ENCODE measurements at places on chromosomes 5 and 9. TPM values are rescaled to one million over a fixed set of nuclear protein-coding genes. Genes with fewer than 3 reads are reported as not detected.

DNA sequence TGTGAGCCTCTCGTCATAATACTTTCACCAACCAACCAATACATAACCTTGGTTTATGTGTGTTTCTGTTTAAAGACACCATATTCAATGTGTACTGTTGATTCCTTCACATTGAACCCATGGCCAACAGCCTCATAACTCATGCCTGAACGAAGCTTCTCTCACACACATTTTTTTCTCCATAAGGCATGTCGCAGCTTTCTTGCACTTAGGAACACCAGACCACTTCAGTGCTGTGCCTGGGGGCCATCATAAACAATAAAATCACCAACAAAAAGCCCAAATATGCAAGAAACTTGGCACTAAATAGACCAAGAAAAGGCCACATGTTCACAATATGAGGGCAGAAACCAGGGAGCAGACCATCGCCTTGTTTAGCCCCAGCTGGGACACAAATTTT is 192.2 kb downstream of the ROR2 start:
- no peak for DNase-seq

DNA sequence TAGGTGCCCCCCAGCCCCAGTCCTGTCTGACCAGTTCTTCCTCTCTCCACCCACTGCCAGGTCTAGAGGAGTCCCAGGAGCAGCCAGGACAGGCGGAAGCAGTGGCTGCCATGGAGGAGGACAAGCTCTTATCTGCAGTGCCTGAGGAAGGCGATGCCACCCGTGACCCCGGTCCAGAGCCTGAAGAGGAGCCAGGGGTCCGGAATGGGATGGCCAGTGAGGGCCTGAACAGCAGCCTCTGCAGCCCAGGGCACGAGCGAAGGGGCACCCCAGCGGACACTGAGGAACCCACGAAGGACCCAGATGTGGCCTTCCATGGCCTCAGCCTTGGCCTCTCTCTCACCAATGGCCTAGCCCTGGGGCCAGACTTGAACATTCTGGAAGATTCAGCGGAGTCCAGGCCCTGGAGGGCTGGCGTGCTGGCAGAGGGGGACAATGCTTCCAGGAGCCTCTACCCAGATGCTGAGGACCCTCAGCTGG is 13.8 kb downstream of the PSD2 start:
- no peak for DNase-seq

Gene ZNF883
- total RNA-seq, result 1.6 TPM

DNA sequence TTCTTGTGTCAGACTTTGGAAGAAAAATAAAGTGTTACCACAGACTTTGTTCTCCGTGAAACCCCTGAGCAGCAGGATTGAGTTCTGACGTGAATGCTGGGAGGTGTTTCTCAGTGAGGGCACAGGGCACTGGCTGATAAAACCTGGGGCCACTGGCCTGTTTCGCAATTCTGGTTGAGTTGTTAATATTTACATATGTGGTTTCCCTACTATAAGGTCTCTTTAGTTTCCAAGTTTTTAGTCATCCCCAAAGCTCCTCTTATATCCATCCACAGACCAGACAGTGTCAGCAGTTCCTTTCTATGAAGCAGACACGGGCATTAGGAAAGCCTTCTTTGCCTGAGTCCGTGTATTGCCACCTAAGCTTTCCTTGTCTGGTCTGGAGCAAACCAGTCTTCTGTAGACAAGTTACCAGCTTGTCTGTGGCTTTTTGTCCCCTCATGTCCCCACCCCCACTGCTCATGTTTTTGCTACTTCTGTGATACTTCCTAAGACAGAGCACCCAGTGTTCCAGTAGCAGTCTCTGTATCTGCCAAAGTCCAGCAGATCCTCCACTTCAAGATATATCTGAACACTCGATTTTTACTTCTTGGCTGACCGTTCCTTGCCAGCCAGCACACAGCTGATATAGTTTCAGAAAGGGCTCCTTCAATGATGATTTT is 42.0 kb downstream of the ACO1 start:
- peak; percentile 82 for DNase-seq

Gene KLF9
- 124 TPM for total RNA-seq

All from Peyer's patch (tissue), 4 donors.